HS-27A (cell line): ENCODE measurements at places on chromosomes 11 and 22.

DNA sequence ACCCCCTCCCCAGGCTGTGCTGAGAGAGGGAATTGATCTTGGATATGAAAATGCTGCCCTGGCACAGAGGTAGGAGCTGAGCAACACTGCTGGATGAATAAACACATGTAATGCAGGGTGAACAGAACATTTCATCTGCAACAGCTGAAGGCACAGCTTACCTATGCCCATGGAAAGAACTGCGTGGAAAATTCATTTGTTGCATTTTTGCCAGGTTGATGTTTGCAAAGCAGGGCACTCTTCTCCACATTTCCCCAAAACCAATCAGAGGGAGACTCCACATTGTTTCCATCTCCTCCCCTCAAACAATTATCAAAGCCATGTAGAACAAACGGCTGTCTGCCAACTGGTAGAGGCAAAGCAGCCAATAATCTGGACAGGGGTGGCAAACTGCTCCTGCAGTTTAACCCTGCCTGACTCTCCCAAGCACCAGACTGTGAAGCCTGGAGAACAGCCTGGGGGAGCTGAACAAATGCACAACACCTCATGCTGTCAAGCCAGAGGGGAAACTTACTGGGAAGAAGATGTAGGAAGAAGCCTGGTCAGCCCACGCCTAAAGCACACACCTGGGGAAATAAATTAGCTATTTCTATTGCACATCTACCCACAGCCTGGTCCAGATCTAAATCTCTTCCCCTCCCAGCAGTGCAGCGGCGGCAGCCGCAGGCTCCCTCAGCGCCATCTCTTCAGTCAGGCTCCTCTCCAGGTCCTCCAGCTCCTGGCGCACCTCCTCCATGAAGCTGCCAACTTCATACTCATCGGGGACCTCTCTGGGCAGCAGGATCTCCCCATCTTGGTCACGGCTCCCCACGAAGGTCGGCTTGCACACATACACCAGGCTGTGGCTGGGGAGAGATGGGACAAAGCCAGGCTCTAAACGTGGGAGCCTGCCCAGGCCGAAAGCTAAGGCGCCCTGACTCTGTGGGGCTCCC is 44.3 kb downstream of the DKK3 start:
- DNase-seq, result no peak

- DNase-seq, result no peak
These were observed 96.6 kb downstream of the COMMD9 start for GRCh38 chr11:36192425-36193289.

DNA sequence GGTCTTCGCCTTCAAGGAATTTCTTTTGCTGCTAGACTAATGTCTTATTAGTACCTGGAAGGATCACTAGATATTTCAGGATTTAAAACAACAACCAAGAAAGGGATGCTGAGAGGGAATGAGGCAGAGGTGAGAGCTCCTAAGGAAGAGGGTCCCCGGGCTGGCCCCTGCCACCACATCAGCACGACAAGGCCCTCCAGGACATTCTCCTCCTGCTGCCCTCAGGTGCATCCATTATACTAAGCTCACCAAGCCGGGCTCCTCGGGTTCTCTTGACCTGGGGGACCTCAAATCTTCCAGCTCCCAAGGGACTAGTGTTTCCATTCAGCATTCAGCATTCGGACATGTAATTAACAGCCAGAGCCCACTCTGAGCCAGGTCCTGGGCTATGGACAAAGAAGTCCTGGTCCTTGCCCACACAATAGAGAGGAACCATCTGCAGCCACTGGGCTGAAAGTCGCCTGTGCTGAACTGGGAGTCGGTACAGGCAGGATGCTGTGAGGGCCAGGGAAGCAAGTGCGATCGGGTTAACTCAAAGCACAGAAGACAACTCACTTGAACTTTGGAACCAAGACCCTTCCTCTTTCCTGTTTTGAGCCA is 29.4 kb upstream of the OAF start:
- no peak for DNase-seq

- DNase-seq, result no peak
These were observed 4.7 kb downstream of the LTBP3 start for GRCh38 chr11:65553301-65554001.

DNA sequence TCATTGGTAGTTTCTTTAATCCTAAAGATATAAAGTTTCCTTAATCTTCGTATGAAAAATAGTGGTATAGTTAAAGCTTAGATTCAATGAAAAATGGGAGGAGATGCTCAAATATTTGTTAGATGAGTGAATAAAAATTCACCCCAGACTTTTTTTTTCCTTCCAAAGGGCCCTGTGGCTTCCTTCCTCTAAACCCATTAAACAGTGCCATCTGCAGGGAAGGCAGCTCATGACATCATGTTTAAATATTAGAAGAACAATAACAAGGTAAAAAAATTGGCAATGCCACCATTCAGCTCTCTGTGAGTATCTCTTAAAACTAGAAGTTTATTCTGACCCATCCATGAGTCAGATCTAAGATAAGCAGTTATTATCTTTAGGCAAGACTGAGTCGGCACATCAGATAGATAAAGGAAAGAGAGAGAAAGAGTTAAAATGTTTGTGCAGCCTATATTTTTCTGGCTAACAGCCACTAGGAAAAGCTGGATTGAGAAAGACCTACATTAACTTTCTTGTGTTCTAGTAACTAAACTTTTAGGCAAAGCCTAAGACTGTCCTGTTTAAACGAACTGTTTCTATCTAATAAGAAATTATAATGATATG is 19.1 kb upstream of the OOSP1 start:
- peak; percentile 54 for DNase-seq

GRCh38 chr22:38260761-38261681 is 11.8 kb downstream of the TMEM184B start:
- DNase-seq, result no peak

GRCh38 chr22:43883012-43883661 is 8.7 kb downstream of the PNPLA5 start:
- DNase-seq, result no peak

DNA sequence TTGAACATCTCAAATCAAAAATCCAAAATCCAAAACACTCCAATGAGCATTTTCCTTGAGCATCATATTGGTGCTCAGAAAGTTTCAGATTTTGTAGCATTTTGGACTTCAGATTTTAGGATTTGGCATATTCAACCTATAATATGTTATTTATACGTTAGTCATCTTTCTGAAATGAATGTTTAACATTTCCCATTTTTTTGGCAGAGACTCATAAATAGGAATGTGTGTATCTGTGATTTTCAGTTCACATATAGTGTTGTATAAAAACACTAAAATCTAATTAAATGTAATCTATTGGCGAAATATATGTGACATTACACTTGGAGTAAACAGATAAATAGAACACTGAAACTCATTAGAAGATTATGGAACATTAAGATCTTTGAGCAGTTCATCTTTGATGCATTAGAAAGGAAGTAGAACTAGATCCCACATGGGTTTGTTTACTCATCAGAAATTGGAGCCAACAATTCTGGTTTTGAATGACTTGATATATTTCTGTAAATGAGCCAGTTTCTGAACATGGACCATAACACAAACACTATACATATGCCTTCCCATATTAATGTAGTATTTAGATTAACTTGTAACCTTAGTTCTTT is 153.1 kb downstream of the UVRAG start:
- DNase-seq, result peak; percentile 60

DNA sequence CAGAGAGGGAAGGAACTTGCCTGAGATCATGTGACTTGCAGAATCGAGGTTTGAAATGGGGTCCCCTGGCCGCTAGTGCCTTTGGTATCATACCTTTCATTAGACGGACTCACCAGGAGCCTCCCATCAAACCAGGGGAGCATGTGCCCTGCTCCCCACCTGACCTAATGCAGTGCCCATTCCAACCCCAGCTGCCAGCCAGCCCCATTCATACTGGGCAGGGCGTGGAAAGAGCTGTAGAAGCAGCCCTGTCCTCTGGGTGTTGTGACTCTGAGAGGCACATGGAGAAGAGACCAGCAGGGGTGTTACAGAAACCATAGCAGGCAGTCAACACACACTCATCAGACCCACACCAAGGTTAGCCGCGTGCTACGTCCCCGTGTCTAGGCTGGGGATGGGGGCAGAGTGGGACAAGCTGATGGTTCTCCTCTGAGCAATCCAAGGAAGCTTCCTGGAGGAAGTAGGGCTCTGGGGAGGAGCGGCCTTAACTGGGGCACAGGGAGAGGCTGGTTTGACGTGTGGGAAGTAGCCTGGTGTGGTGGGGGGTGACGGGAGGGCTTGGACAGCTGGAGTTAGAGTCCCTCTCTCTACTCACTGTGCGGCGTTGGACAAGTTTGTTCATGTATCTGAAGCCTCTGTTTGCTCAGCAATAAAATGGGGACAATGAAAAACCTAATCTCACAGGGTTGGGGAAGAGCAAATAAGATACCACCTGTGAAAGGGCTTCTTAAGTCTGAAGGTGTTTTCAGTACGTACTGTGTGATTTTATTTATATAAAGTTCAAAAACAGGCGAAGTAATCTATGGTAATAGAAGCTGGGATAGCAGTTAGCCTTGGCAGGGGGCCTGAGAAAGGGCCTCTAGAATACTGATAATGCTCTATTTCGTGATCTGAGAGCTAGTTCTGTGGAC is 14.0 kb downstream of the GRIK4 start:
- no peak for DNase-seq

DNA sequence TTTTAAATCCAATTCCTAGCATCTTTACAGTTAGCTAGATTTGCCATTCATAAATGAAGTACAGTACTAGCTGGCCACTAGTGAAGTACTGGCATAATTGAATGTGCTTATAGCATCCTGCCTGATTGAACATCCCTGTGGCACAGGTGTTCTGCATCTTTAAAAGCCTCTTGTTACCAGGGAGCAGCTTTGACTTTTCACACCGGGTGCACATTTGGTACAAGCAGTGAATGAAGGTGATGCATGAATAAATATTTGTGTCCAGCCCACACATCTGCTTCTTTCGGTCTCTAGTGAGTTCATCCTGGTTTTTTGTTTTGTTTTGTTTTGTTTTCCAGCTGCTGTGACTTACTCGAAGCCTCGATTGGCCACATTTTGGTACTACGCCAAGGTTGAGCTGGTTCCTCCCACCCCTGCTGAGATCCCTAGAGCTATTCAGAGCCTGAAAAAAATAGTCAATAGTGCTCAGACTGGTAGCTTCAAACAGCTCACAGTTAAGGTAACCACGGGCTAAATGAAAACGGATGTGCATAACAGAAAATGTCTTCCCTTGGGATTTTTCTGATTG is 5.3 kb downstream of the ATP5MG start:
- DNase-seq, result no peak

DNA sequence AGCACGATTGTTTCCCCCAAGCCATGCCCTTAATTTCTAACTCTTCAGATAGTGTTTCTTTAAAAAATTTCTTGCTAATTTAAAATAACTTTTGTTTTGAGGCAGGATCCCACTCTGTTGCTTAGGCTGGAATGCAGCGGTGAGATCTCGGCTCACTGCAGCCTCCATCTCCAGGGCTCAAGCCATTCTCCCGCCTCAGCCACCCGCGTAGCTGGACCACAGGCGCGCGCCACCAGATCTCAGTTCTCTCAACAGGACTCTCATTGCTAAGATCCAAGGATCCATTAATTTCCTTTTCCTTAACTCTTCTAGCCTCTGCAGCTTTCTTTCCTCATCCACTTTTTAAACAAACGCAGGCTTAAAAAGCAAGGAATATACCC is 327 bp upstream of the MED17 start:
- DNase-seq, result no peak

- DNase-seq, result no peak
These were observed 16.9 kb downstream of the CDPF1 start for GRCh38 chr22:46233231-46233630.

DNA sequence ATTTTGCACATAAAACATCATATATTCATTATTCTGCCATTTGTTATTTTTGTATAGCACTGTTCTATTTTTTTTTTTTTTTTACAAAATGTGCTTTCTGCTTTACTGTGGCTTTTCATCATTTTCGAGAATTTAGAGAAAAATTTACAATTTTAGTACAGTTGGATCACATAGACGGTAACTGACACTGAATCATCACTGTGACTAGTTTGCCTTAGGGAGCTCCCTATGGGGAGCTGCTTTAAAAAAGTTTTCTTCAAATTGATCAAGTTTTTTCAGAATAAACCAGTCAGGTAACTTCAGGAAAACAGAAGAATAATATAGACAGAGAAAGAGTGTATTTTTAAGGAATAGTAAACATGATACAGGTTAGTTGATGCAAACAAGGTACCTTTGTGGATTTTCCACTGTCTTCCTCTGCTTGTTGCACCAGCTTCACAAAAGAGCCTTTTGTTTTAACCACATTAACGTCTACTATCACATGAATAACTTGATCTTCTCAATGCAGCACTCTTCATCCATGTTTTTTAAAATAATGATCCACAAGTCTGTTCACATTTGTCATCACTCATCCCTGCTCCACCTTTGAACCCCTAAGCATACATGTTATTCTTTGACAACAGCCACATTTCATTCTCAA is 327.0 kb downstream of the DYNC2H1 start:
- no peak for DNase-seq

DNA sequence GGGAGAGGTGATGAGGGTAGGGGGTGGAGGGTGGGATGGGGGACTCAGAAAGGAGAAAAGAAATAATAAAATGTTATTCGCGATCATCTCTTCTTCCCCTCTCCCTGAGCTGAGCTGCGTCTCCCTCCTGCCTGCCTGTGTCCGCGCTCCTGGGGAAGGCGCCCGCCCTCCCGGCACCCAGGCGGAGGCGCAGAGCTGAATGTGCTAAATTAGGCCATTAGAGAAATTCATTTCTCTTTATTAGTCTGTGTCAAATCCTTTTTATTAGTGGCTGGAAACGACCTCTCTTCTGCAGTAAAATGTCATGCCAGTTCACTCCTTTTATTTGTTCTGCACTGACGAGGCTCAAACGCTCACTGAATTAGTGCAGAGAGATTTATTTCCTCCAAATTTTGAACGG is 116.1 kb downstream of the FEZ1 start:
- no peak for DNase-seq

DNA sequence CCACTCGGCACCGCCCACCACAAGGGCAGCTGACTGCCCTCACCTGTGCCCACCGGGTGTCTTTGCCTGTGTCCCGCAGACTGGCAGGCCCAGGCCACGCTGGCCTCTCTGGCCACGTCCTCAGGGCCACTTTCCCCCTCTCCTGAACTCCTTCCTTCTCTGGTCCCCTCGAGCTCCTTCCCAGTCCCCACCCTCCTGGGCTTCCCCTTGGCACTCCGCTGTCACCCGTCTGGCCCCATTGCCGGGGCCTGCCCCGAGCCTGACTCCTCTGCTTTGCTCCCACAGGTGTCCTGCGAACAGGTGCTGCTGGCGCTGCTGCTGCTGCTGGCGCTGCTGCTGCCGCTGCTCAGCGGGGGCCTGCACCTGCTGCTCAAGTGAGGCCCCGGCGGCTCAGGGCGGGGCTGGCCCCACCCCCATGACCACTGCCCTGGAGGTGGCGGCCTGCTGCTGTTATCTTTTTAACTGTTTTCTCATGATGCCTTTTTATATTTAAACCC is 14.2 kb downstream of the MCAT start:
- DNase-seq, result no peak

GRCh38 chr11:62546244-62546928 is at the start of gene AHNAK:
AHNAK (minus strand) TSS chr11:62546806; CDS start chr11:62536098, 10,708 bp downstream.
- DNase-seq, result no peak

GRCh38 chr11:134126217-134126822 is 57.4 kb downstream of the JAM3 start:
- no peak for DNase-seq
